ENCODE measurements at places on chromosomes 11 and 22. TPM values are rescaled to one million over a fixed set of nuclear protein-coding genes. Genes with fewer than 3 reads are reported as not detected.

DEUP1 gene
- not detected for total RNA-seq

SLC3A2 gene
- 339 TPM for total RNA-seq

OPCML gene
- not detected for total RNA-seq

- DNase-seq: no peak
These were observed 437.7 kb downstream of the SOX6 start for GRCh38 chr11:15918674-15919073.

DNA sequence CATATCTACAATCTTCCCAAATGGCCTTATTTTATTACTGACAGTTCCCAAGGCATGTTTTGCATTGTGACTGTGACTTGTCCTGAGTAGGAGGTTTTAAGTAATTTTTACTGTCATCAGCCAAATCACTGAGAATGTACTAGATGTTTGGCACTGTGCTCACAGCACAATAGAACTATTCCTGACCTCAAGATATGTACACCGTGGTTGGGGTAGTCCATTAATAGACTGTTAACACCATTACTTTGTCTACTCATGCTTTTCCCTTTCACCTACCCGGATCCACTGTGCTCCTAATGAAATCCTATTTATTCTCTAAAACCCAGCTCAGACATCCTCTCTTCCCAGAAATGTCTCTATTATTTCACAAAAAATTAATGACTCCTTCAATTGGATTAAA lies 168.7 kb upstream of the TENM4 start:
- DNase-seq: no peak

- no peak for DNase-seq
These were observed 266.4 kb upstream of the NCAM1 start for GRCh38 chr11:112694813-112695212.

DNA sequence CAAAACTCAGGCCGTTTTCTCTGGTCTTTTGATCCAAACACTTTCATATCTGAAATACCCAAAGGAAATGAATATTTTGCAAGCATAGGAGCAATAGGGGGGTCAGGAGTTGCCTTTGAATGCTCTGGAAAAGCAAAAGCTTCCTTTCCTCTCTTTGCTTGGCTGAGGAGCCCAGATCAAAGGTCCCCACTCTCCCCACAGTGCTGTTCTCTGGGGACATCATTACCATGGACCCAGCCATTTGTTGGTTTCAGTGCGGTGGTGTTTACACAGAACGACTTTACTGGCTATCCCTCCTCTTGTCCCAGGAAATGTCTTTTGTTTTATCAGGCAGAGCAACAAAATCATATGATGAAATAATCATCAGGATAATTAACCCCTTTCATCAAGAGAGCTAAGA lies 1089.1 kb downstream of the TBC1D22A start:
- no peak for DNase-seq

- DNase-seq: no peak
These were observed 55.9 kb downstream of the ZC3H12C start for GRCh38 chr11:110148775-110149744.

DNA sequence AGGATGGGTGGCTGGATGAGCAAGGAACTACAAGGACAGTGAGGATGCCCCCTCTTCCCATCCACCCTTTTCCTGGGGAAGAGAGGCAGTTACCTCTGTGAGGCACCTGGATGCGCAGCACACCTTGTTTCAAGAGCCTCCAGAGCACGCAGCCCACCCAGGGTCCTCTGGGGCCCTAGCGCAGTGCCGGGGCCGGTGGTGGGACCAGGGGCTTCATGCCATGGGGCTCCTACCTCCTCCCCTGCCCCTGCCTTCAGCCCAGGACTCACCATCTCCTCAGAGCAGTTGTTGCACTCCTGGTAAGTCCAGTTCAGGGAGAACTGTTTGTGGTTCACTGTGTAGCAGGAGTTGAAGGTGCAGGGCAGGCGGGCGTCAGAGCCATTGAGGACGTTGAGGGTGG lies 8.1 kb downstream of the SCN2B start:
- no peak for DNase-seq
